ENCODE measurements at places on chromosomes 12 and 14. TPM values are rescaled to one million over a fixed set of nuclear protein-coding genes. Genes with fewer than 3 reads are reported as not detected.
A peak's percentile ranks its signal among the peaks of the same experiment; 100 is the strongest.

- no peak for DNase-seq
Measured at GRCh38 chr12:113159937-113160336, 10.4 kb downstream of the CFAP73 start.

GRCh38 chr12:43131301-43131700, 420.7 kb downstream of the ADAMTS20 start:
- DNase-seq = no peak

DNA sequence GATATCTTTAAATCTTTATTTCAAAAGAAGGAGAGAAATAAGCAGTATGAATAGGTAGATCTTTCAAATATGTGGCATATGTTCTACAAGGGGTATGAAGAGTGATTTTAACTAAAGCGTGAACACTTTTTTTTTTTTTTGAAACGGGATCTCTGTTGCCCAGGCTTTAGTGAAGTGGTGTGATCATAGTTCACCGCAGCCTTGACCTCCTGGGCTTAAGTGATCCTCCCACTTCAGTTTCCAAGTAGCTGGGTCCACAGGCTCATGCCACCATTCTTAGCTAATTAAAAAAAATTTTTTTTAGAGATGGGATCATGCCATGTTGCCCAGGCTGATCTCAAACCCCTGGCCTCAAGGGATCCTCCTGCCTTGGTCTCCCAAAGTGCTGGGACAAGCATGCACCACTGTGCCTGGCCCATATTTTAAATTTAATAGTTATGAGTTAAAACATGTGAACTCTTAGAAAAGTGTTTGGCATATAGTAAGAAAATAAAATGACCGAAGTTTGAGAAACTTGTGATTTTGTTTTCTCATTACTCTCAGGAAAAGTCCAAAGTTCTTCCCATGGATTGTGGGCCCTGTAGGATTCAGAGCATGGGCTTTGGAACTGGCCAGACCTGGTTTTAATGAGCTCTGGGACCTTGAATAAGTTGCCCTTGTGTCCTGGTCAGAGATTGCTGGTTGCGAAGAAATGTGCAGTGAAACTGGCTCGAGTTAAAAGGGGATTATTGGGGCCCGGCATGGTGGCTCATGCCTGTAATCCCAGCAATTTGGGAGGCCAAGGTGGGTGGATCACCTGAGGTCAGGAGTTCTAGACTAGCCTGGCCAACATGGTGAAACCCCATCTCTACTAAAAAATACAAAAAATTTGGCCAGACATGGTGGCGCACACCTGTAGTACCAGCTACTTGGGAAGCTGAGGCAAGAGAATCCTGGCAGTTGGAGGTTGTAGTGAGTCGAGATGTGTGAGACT, 27.0 kb downstream of the SLC17A8 start:
- DNase-seq = no peak

- DNase-seq = peak; percentile 82
Measured at GRCh38 chr14:21997300-21997699, 323.7 kb upstream of the OR4E1 start.

DNA sequence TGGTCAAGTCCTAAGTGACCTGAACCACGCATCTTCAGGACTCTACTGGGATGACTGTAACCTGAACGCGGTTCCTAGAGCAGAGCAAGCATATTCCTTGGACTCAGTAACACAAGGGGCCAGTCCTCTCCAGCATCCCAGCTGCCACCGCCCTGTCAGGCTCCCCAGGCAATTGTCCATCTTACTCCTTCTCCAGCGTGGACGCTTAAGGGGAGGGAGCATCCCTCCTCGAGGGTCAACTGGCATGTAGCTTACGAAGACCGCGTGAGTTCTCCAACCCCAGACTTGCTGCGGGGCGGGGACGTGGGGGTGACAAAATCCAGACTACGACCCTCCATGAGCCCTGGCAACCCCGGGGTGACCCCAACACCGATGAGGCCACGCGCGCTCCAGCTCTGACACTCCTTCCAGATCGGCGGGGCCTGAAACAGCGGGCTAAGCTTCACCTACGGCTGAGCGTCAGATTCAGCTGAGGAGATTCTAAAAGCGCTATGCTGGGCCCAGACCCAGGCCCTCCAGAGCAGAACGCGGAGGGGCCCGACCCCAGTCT, 846 bp upstream of the MTHFD1 start:
- DNase-seq = no peak

DNA sequence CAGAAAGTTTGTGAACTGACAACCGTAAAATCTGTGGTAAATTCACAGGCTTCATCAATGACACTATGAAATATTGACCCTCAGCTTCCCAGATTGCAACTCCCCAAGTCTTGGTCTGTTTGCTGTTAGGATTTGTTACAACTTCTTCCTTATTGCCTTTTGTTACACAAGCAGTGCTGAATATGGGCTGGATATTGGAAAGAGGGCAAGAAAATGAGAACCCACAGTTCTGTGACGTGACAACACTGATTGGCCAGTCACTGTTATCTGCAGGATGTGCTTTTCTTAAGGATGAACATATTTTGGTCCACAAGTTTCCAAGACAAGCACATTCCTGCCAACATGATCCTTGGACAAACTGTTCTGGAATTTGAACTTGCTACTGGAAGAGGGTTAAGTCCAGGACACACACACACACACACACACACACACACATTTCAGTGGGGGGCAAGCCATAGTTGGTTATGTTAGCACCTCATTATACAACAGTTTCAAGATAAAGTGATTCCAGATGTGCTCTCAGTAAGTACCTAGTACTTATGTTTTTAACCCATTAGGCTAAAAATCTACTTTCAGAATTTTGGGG, 16.6 kb upstream of the SLC38A2 start:
- DNase-seq = no peak

DNA sequence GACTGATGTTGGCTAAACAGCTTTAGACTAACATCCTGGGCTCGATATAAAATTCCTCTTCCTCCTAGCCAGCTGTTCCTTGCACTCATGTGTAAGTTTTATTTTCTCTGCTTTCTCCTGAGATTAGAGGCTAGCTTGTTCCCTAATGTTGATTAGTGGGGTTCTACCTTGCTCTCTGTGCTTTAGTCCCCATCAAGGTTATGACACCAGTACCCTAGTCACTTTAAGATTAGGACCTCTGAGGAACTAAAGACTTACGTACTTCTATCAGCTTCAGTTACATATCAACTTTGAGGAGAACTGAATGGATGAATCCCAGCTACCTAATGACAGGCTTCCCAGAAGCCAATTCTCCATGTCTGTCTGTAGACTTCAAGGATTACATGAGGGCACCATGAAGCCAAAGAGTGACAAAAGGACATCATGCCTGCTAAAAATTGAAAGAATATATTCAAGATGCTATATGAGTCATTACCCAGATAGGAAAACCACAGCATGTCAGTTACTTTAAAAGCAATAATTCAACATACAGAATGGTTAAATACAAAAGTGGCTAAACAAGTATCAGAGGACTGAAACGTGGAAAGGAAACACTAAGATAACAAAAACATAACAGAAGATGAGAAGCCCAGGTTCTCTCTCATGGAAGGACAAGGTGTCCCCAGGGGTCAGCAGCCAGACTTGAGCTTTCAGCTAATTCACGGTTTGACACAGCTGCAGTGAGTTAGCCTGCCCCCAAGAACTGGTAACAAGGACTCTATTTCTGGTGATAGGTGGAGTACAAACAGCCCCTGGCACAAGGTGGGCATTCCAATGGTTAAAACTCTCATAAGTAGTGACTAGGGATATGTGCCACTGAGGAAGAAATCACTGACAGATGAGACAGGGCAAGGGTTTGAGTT, 20.4 kb downstream of the ADAM20 start:
- peak; percentile 57 for DNase-seq

DNA sequence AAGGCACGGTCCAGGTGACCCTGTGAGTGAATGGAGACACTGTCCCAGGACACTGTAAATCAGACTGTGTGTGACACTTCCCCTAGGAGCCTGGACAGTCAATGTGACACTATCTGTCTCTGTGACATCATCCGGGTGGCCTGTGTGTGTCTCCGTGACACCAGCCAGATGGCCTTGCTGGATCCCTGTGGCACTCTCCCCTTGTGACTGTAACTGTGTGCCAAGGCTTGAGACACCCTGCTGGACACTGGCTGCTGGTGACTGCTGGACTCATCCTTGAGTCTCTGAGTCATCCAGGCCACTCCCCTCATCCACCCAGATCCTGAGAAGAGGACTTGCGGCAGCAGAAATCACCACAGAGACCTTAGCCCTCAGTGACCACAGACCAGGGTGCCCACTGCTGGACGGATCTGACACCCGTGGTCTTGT, 51.6 kb downstream of the MVK start:
- no peak for DNase-seq

- DNase-seq = peak; percentile 73
Measured at GRCh38 chr12:64670919-64671639, 60.8 kb downstream of the RASSF3 start.

DNA sequence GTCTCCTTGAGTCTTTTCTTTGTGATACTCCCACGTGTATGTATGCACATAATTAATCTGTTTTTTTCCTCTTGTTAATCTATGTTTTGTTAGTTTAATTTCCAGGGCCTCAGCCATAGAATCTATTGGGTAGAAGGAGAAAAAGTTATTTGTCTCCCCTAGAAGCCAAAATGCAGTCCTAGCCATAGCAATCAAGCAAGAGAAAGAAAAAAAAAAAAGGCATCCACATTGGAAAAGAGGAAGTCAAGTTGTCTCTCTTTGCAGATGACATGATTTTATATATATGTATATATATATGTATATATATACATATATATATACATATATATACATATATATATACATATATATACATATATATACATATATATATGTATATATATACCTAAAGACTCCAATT, 25.4 kb upstream of the ETV6 start:
- no peak for DNase-seq

DNA sequence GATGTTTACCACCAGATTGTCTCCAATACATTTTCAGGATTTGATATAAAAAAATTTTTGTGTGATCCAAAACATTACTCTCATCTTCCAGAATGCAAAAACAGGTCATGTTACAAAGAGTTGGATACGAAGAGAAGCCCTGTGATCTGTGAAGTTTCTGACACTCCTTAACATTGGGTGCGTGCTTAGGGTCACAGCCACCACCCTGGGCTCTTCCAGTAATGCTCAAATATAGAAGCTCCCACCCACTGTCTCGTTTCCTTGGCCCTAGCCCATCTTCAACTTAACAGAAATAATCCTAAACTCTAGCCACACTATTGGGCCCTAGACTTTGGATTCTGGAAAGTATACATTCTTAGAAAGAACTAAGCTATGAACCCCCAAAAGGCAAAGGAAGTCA, 32.9 kb upstream of the HSP90B1 start:
- no peak for DNase-seq

GRCh38 chr12:49843411-49843810, 505 bp upstream of the BCDIN3D start:
- no peak for DNase-seq

- DNase-seq = no peak
Measured at GRCh38 chr14:99755629-99756603, 37.3 kb upstream of the EML1 start.

- no peak for DNase-seq
Measured at GRCh38 chr12:100796621-100797020, 2.0 kb downstream of the ANO4 start.

GRCh38 chr14:71247106-71247505, 339.8 kb downstream of the PCNX1 start:
- DNase-seq = no peak

- DNase-seq = no peak
Measured at GRCh38 chr14:100703386-100704220, 23.1 kb upstream of the DLK1 start.

DNA sequence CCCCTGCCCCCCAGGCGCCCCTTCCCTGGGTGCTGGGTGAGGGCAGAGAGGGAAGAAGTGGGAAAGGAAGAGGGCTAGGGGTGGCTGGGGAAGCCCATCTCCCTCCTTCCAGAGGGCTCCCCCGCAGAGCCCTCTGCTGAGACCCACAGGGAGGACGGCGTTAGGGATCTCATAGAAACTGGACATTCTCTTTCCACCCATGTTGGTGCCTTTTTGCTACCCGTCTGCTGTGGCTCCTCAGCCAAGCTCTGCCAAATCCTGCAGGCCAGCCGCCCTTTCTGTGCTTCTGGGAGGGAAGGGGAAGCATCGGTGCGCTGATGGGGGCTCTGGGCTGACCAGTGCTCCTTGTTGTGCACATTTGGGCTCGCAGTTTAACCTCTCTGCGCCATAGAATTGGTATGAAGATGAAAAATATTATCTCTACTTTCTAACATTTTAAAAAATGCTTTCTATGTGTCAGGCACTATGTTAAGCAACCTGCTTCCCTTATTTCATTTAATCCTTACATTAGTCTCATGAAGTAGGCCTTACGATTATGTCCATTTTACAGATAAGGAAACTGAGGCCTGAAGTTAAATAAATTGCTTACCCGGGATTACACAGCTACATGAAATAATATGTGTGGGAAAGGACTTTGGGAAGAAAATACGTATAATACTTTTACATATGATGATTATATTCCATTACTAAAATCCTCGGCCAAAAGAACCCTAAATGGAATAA, 981 bp downstream of the SLC48A1 start:
- DNase-seq = no peak

- peak; percentile 77 for DNase-seq
Measured at GRCh38 chr14:59301354-59301753, 112.9 kb downstream of the DAAM1 start.

- DNase-seq = no peak
Measured at GRCh38 chr12:120286768-120287490, 4.8 kb downstream of the RNU4-2 start.

DNA sequence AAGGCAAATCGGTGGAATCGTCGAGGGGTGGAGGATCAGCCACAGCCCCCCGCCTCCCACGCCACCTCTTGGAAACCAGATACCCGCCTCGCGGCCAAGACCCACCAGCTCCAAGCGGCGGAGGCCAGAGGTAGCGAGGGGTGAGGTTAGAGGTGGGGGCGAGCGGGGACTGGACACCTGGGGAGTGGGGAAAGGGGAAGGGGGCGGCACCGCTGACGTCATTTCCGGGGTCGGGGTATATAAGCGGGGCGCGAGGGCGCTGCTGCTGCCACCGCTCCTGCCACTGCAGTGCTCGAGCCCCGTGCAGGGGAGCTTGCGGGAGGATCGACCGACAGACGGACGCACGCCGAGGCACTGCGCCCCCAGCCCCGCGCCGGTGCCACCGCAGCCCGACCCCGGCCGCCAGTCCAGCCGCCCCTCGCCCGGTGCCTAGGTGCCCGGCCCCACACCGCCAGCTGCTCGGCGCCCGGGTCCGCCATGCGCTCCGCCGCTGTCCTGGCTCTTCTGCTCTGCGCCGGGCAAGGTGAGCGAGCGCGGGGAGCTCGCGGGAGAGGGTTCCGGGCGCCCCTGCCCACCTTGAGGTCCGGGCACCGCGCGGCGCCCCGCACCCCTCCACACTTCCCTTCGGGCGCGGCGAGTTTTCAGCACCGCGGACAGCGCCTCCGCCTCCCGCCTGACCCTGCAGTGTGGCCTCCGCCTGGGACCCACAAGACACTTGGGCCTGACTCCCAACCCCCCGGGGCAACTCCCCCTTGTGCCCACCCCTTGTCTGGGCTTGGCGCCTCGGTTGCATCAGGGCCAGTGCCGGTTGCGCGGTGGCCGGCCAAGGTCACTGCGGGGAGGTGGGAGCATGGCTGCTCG, at the start of gene CHGA:
Gene CHGA (plus strand): TSS at position 268 of the 861 bp plus-strand sequence. CDS start 210 bp downstream, at position 478.
- DNase-seq = peak; percentile 90

- no peak for DNase-seq
Measured at GRCh38 chr14:39442293-39442692, 10.1 kb upstream of the FBXO33 start.

AGAP2 gene
- total RNA-seq = 28.2 TPM

ASB8 gene
- total RNA-seq = 30.0 TPM

PTGER2 gene
- 66.7 TPM for total RNA-seq

AQP6 gene
- total RNA-seq = not detected

MYF6 gene
- total RNA-seq = not detected

DPY19L2 gene
- 0.61 TPM for total RNA-seq

SLC10A1 gene
- not detected for total RNA-seq

GPR135 gene
- 2.0 TPM for total RNA-seq

HSPB8 gene
- not detected for total RNA-seq

RBP5 gene
- not detected for total RNA-seq

NIN gene
- total RNA-seq = 40.2 TPM

SDSL gene
- 0.61 TPM for total RNA-seq

CELA1 gene
- not detected for total RNA-seq

All from activated CD4-positive, alpha-beta T cell treated with anti-CD3 and anti-CD28 coated beads, Interleukin-2, amount 10 ng/mL, durations not matched to agents 24 days and 14 days (primary cell).